ENCODE measurements at places on chromosomes 7 and 10.

DNA sequence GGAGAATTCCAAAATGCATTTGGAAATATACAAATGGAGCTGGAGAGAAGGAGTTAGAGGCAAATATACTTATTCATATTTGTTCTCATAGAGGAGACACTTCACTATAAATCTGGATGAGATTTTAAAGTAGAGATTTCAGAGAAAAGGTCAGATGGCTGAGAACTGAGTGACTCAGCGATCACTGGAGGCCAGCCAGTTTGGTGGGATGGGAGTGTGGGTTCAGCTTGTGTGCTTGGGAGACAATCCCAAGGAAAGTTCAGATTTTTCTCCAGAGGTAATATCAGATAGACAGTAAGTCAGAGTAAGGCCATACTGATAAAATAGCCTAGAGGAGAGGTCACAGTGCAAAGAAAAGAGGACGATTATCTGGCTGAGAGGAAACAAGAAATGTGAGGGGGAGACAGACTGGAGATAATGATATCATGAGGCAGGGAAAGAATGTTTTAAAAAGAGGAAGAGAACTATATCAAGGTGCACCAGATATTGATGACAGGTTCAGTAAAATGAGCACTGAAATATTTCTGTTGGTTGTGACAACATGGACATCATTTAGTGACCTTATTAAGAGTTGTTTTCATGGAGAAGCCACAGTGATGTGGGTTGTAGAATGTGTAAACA is 67.0 kb downstream of the MDFIC start:
- DNase-seq = no peak

DNA sequence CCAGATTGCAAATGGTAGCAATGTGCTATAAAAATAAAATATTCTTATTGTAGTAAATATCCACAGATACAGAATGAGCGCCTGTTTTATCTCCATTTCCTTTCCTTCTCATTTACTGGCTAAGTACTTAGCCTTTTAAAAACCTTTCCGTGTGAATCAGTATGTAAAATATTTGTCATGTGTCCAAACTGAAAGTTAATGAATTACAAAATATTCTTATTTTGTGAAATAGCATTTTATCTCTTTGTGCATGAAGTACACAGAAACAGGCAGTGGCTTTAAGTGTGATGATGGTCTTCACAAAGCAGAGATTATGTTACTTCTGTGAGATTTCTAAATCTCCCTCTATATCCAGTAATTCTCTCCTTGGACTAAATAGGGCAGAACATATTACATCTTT is 56.7 kb upstream of the KIAA1217 start:
- DNase-seq = no peak

GRCh38 chr10:63008491-63008890 is 124.6 kb upstream of the NRBF2 start:
- no peak for DNase-seq

- DNase-seq = no peak
These were observed 97.0 kb downstream of the CTTNBP2 start for GRCh38 chr7:117776224-117776623.

DNA sequence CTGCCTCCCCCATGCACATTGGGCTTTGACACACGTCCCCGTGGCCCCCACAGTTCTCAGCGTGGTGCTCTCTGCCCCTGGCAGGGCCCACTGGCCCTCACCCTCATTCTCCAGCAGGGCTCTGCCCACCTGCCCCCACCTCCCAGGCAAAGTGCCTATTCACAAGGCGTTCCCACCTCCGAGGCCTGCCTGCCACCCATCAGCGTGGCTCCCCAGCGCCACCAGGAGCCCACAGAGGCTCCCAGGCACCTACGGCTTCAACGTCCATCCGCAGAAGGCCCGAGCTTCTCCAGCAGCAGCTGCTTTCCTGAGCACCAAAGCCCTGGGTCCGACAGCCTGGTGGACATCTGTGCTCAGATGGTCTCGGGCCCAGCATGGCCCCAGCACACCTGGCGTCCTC is 211.8 kb upstream of the PPP2R2D start:
- no peak for DNase-seq

DNA sequence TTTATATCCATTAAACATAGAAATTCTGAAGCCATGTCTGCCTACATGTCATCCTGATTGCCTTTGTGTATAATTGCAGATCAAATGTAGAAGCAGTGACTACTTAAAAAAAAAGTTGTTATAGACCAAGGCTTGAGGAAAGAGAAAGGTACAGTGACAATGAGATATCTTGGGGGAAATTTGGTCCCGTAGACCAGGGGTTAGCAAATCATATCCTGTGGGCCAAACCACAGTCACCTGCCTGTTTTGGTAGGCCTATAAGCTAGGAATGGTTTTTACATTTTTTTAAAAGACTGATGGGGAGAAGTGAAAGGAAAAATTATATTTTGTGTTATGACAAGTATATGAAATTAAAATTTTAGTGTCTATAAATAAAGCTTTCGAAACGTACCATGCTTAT is 12.9 kb downstream of the PAPSS2 start:
- DNase-seq = no peak

DNA sequence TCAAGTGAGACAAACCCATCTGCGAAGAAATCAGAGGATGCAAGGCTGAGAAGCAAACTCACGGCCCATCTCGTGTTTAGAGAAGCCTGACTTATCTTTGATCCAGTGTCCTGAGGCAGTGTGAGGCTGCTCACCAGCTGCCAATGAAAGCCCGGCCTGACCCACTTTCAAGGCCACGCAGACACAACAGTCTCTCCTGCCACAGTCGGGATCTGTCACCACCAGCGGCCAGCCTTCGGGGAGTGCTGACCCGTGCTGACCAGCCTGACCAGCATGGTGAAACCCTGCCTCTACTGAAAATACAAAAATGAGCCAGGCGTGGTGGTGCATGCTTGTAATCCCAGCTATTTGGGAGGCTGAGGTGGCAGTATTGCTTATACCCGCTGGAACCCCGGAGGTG is 7.4 kb upstream of the DNAJB6 start:
- no peak for DNase-seq

GRCh38 chr7:106952658-106953231 is 87.7 kb downstream of the PIK3CG start:
- no peak for DNase-seq

DNA sequence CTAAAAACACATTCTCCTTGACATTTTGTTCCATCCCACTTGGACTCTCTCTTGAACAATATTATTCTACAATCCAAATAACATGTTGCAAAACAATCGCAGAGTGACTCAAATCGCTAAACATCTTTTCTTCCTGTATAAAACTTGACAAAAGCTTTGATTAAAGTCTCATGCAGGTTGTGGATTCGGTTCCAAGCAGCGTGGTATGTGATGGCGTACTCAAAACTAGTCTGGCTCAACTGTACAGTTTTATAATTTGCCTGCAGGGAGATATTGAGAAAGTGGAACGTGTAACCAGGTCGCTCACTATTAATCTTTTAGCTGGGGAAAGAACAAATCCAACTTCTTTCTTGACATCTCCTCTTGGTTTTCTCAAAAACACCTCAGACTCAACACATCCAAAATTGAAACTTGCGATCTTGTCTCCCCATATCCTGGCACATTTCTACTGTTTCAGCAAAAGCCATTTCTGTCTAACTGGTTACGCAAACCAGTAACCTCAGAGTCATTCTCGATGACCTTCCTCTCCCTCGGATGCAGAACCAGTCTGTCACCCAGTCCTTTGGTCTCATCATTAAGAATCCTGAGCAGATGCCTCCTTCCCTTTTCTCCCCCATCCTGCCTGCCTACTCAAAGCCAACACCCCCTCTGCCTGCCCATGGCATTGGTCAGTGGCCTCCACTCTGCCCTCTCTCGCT is 100.1 kb downstream of the CACNB2 start:
- no peak for DNase-seq

GRCh38 chr7:129626896-129627295 is 15.4 kb downstream of the NRF1 start:
- no peak for DNase-seq

GRCh38 chr7:106134241-106134640 is 22.1 kb upstream of the SYPL1 start:
- DNase-seq = no peak

DNA sequence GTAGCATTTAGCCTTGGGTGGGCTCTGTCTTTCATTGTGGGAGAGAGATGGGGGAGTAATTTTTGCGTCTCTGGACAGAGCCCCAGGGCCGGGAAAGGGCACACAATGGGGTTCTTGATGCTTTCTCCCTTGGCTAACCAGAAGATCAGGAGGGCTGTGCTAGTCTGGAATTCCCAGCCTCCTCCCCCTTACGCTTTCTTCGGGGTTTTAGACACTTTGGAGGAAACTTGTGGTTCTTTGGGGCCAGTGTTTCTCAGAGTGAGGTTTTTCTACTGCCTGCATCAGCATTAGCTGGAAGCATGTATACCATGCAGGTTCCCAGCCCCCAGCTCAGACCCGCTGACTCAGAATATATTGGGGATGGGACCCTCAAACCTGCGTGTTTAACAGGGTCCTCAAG is 7.0 kb downstream of the NEURL1 start:
- no peak for DNase-seq

Measured in activated T-helper 1 cell treated with anti-CD3 and anti-CD28 coated beads, Interleukin-2, amount 50 U/mL, for 16 hours (primary cell).